ENCODE measurements at places on chromosomes 5 and 9.

DNA sequence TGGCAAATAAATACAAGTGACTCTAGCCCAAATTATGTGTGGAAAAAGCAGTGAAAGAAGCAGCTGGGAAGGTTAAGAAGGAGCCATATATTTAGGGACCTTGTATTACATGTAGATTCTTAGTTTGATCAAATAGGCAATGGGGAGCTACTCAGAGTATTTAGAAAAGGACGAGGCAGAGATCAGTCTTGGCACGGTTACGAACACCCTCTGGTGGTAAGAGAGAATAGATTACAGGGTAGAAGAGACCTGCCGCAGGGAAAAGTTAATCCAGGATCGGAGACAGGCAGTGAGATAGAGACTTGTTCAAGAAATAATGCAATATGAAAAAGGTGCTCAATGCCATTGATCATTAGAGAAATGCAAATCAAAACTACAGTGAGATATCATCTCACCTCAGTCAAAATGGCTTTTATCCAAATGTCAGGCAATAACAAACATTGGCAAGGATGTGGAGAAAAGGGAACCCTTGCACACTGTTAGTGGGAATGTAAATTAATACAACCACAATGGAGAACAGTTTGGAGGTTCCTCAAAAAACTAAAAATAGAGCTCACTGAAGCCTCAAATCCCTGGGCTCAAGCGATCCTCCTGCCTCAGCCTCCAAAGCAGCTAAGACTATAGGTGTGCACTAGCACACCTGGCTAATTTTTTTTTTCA is 12.0 kb downstream of the INIP start:
- DNase-seq, result peak; percentile 29

- no peak for DNase-seq
These were observed 22.3 kb upstream of the DPYSL3 start for GRCh38 chr5:147532156-147532555.

DNA sequence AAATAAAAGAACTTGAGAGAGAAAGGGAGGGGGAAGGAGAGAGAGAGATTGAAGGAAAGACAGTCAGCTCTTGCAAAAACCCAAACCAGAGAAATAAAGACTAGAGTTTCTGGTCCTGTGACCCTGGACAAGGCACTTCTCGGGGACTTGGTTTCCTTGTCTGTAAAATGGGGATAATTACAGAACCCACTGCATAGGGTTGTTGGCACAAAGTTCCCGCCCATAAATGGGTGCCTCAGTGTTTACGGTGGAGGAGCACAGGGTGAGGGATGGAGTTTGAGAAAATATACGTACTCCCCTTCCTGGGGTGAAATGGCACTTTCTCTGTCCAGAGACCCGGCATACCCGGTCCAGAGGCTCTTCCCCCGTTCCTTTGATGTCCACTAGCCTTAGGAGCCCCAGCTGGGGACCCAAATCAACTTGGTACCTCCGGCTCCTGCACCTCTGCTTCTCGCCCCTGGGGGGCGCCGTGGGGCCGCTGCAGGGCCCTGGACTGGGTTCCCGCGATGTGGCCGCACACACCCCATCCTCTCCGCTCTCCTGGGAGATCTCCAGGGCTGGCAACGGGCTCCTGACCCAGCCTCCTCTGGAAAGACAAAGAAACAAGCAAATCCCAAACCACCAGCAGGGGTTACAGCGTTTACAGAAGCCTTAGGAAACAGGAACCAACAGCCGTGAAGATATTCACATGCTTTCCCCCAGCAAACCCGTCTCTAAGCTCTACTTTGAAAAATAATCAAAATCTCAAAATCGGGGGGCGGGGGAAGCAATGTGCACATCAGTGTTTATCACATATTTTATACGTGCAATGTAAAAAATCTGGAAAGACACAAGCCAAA is 26.3 kb downstream of the PTGES start:
- DNase-seq, result peak; percentile 64

GRCh38 chr9:106883030-106883429 is 20.1 kb downstream of the ZNF462 start:
- no peak for DNase-seq

DNA sequence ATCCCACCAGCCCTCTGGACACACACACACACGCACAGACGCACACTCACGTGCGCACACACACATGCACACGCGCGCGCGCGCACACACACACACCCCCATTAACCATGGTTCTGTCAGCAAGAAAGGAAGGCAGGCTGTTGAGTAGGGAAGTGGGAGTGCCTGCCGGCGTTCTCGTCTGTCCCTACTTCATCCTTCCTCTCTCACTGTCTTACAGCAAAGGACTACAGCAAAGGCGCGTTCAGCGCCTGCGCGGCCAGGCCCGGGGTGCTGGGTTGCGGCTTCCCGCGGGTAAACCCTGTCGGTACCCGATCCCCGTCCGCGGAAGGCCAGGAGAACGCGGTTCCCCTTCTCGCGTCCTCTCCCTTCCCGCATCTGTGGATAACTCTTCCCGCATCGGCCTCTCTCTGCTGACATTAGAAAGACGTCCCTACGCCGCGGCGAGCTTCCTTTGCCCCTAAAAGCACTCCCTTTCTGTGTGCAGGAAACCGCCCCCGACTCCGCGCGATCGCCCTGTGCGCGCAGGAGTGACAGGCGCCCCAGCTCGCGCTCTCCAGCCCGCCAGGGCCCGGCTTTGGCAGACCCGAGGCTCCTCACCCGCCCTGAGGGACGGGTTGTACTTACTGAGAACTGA is 219.2 kb downstream of the AGTPBP1 start:
- no peak for DNase-seq

DNA sequence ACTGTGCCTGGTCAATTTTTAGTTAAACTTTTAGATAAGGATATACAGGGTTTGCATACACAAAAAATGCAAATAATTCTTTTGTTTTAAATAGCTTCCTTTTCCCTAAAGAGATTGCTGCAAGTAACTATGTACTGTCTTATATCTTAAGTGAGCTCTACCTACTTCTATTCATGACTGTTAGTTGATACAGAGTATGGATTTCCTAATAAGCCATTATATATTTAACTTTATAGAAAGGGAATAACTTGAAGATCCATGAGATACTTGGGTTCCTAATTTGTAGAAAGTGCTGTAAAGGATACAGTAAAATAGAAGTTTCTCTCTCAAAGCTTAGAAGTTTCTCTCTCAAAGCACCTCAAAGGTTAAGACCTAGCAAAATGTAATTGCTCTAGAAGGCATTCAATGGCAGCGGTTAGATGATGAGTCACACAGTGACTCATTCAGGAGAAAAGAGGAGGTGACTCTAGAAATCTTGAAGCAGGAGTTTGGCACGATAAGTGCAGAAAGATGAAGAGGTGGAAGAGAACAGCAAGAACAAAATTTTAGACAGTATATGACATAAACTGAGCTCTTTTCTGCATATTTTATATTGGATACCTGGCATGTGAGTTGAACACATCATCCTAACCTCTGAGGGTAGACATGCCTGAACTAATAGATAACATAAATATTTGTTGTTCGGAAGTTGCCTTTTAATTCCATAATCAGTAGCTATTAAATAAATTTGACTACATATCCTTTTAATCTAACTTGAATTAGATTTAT is 5.5 kb upstream of the DNAJC21 start:
- peak; percentile 71 for DNase-seq

DNA sequence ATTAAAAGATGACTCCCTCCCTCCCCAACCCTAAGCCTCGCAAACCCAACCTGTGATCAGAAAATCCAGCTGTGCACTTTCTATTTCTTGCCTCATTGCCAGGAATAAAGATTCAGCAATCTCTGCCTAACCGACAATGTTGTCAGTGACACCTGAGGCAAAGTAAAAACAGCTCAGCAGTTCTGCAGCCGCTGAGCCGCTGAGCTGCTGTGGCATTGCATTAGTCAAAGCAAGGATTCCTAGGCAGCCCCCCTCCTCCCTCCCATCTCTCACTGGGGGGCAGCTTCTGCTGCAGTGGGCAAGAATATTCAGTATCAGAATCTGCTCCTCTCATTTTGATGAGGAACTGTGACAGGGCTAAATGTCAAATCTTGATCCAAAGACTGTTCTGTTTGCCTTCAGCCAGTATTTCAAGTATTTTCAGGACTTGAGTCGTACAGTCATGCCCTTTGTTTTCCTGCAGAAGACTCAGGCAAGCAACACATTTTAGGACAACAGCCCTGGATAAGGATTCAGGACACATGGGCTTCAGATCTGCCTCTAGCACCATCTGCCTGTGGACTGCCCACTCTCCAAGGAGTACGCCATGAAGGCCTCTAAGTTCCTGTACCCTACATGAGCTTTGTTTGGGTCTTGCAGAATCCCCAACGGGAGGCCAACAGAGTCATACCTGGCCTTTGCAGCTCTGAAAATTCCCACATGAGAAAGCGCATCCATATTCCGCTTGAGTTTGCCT is 41.1 kb upstream of the DAP start:
- peak; percentile 26 for DNase-seq

DNA sequence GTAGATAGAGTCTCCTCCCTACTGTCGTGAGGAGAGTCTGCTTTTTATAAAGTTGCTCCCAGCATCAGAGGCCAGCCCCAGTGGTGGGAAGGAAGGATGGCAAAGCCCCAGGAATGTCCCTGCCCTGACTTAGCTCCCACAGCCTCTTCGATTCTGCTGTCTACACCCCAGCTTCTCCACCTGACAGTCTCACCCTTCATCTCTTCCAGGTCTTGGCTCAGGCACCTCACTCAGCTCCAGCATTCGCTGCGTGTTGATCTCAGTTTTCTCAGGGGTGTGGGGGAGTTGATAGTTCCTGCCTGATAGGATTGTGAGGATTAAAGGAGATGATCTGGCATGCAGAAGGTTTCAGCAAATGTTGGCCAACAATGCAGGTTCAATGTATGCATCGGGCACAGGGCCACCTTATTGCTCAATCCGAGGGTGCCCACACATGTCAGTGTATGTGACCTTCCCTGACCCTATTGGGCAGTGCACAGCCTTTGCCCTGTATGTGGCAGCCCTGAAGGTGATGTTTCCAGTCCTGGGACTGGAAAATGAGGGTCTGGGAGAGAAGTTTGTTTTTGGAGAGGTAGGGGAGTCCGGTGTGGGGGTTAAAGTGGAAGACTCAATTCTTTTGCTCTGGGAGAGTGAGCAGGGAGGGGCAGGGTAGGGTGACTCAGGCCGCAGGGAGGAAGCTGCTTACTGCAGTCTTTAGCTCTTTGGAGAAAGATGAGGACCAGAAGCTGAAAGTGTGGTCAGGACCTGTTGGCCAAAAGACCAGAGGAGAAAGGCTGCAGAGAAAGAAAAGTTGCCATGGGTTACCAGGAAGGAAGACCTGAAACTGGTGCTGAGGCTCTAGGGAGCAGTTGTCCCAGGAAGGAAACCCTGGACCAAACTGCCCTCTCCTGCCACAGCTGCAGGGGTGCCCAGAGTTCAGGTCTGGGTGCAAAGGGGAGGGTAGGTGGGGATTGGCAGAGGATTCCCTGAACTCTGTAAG is 153.2 kb downstream of the MACROH2A1 start:
- DNase-seq, result peak; percentile 38

DNA sequence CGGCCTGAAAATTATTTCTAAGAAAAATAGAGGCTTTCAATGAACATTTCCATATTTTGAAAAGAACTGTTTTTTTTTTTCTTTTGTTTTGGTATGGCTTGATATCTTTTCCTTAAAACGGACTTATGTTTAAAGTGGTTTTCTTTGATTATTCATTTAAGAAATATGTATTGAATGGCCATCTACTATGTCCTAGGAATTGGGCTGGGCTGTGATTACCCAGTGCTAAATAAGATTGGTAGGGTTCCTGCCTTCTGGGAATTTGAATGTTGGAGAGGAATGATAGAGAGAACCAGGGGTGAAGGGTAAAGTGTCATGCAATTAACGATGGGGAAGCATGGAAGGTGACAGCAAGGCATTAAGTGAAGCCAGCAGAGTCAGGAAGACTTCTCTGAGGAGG is 33.2 kb downstream of the TNFSF8 start:
- no peak for DNase-seq

GRCh38 chr9:129150672-129151211 is 27.3 kb downstream of the IER5L start:
- DNase-seq, result no peak

DNA sequence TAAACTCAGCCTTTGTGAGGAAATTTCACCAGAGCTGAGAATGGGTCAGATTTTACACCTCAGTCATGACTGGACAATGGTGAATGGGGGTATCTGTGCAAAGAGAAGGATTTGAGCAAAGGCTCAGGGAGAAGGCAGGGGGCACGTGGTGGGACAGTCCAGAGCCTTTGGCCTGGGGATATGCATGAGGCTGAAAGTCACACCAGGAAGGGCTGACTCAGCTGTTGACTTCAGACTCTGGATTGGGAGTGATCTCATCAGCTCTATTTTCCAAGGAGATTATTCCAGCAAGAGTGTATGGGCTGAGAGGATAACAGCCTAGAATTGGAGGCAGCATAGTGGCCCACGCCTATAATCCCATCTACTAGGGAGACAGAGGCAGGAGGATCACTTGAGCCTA is 53.6 kb downstream of the SAXO1 start:
- peak; percentile 68 for DNase-seq

- DNase-seq, result peak; percentile 53
These were observed 1294.8 kb upstream of the ACO1 start for GRCh38 chr9:31089549-31090221.

DNA sequence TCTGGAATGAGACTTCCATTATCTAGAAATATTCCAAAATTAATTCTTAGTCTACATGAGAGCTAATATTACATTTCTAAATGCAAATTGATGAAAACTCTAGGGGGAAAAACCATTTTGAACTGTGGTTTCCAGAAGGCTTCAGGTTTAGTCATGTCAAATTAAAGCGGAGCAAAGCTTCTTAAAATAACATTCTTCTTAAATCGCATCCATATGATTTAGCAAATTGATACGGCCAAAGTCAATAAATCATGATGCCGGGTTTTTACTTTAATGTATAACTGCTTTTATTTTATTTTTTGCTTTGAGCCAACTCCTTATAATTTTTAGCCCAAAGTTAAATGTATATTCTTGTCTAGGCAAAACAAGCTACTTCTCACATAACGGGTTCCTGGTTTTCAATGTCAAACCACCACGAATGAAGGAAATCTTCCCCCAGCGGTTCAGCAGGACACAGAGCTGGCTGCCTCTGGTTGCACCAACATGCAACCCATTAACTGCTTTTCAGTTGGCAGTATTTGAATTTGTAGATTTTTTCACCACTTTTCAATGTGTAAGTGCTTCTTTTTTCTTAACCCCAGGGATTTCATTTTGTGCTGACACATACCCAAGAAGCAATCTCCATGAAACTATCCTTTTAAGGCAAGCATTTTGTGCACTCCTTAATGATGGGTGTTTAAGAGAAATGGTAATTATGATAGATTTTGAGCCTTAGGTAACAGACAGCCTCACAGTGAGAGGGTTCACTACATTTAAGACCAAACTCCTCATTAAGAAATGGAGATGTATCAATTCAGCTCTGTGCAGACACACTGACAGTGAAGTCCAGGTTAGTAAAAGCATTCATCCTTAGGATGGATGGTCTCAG is 35.5 kb downstream of the EFNA5 start:
- DNase-seq, result no peak

GRCh38 chr9:7293091-7293490 is 506.5 kb downstream of the DMAC1 start:
- DNase-seq, result peak; percentile 46

- no peak for DNase-seq
These were observed 21.4 kb downstream of the FREM1 start for GRCh38 chr9:14888875-14889274.

GRCh38 chr5:94010814-94011213 is 269.4 kb upstream of the POU5F2 start:
- DNase-seq, result peak; percentile 22

- no peak for DNase-seq
These were observed 122.9 kb downstream of the CFAP90 start for GRCh38 chr5:7728076-7728475.
